NCI-H345 (cell line): ENCODE measurements at places on chromosomes 13 and 19.

- DNase-seq, result peak; percentile 41
These were observed 793.9 kb upstream of the PCDH20 start for GRCh38 chr13:62209529-62209928.

GRCh38 chr13:60347690-60348089, 49.3 kb upstream of the TDRD3 start:
- peak; percentile 15 for DNase-seq

GRCh38 chr19:44719262-44719701, 20.3 kb downstream of the CEACAM16 start:
- no peak for DNase-seq

DNA sequence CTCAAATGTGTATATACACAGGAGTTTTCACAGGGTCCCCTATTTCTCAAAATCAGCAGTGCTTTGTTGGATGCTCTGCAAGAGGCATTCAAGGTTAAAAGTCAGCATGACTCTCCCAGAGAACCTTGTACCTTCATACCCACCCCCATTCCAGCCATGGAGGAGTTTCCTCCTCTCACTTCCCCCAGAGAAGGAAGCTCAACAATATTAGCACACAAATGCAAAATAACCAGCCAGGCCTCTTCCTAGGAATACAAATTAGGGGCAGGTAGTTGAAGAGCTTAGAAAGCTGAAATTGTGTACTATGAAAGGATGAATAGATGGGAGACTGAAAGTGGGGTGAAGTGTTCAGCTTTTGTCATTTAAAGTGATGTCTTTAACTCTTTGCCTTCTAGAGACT, 43.8 kb downstream of the SPRY2 start:
- no peak for DNase-seq

DNA sequence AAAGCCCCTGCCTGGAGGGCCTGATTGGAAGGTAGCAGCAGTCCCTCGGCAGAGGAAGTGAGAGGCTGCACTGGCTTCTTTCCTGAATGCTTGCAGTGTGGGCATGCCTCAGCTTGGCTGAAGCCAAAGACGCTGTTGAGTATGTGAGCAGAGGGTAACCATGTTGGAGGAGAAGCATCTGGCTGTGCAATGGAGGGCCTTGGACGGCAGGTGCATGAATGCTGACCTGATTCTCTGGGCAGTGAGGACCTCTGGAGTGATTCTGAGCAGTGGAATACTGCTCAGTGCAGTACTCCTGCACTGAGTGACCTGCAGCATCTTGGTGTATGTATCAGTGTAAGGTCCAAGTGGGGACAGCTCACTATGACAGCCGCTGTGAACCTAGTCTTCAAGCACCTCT, 46.9 kb downstream of the SOX1 start:
- DNase-seq, result no peak

DNA sequence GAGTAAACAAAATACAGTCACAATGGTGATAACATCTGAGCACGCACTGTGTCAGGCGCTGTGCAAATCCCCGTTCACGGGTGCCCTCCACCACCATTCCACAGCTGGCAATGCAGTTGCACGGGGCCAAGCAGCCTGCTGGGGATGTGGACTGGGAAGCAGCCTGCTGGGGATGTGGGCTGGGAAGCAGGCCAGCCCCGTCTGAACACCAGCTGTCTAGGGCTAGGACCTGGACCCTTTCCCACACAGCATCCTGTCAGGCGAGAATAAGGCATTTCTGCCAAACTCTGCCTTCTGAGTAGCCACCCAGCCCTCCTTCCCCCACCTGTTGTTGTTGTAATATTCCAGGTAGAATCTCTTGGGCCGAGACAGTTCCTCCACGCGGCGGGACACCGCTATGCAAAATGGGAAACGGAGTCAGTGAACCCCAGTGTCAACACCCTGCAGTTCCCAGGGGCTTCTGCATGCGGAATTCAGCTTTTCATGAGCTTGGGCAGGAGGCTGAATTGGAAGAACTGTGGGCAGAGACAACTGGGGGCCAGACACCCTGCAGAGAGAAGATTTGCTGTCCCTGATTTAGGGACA, 27.8 kb upstream of the MIER2 start:
- no peak for DNase-seq

- no peak for DNase-seq
These were observed 52.5 kb downstream of the FOXO1 start for GRCh38 chr13:40613914-40614313.

- DNase-seq, result no peak
These were observed 170.3 kb upstream of the ARGLU1 start for GRCh38 chr13:106738186-106738678.

GRCh38 chr13:29847501-29847983, 2.9 kb downstream of the UBL3 start:
- peak; percentile 22 for DNase-seq

DNA sequence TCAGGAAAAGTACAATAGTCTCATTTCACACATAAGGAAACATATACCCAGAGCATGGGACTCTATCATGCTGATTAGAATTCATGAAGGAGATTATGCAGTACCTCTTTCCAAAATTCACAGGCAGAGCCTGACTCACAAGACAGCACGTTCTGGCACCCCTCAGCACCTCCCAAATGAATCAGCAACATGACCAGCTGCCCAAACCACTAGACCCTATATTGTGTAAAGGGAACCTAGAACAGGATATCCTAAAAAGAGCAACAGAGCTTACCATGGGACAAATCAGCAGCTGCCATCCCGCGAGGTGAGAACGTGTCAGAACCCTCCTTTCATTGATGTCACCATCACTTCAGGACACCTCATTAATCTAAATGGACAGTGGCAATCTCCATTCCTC, 2.5 kb downstream of the ZNF426 start:
- DNase-seq, result no peak

DNA sequence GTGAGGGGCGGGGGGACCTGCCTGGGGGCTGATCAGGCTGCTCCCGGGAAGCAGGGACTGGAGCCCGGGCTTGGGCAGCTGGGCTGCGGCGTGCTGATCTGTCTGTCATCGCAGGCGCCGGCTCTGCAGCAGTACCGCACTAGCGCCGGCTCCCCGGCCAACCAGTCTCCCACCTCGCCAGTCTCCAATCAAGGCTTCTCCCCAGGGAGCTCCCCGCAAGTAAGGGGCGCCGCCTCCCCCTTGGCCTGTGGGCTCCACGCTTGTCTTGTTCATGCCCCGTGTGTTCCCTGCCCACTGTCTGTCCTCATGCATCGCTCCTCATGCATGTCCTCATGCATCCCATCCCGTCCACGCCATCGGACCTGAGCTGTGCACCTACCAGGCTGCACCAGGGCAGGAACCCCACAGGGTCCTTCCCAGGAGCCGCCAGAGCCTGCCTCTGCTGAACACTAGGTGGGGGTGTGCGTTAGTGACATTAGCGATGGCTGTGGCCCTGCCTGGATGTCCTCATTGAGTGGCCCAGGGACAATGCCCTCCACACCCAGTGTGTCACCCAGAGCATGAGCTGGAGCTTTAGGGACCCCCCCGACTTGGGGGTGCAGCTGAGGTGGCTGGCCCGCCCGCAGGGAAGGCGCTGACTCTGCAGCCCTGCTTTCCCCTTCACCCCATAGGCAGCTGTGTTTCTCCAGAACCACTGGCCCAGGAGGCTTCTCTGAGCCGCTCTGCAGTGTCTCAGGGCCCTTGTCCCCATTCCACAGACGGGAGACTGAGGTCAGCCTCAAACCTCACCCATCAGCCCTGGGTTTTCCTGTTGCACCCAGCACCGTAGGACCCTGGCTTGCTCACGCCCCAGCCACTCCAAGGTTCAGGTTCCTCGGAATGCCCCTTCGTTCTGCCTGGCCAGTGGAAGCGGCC, 19.5 kb downstream of the COMP start:
- DNase-seq, result no peak

DNA sequence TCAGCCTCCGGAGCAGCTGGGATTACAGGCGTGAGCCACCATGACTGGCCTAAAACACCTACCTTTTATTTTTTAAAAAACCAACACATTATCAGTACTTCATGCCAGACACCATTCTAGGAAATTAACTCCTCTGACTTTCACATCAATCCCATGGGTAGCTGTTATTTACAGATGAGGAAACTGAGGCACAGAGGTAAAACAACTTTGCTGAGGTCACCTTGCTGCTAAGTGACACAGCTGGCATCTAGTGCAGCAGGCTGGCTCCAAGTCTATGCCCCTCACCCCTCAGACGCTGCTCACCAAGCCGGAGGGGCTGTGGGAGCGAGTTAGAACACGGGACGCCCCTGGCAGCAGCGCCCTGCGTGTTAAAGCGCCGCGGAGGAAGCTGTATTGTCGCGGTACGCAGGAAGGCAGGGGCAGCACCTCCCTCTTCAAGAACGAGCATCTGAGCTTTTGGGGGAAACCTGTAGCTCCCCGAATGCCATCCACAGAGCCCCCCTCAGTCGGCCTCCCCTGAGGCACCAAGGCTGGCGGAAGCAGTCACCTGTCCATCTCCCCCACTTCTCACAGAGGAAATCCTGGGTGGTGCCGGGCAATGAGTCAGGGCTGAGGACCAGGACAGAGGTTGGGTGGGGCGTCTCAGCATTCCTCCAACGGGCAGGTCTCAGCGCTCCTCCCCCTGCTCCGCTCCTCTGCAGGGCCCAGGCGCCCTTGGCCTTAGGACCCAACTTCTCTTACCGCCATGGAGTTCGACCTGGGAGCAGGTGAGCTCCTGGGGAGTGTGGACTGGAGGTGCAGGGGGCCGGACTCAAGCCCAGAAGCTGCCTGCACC, at the start of gene C19orf33:
Gene C19orf33, plus strand, starts transcription at position 735 of the 835 bp plus-strand sequence. Its CDS starts 11 bp downstream, at position 746.
- no peak for DNase-seq

DNA sequence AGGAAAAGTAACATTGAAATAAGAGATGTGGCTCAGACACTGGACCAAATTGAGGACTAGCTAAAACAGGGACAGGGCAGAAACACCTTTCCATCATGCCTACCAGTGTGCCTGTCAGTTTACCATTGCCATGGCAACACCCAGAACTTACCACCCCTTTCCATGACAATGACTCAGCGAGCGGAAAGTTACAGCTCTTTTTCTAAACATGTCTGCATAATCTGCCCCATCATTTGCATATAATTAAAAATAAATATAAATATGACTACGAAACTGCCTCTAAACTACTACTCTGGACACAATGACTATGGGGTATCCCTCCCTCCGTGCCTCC, 96.0 kb downstream of the UBL3 start:
- no peak for DNase-seq

GRCh38 chr13:100657881-100658315, 16.7 kb downstream of the TMTC4 start:
- no peak for DNase-seq

DNA sequence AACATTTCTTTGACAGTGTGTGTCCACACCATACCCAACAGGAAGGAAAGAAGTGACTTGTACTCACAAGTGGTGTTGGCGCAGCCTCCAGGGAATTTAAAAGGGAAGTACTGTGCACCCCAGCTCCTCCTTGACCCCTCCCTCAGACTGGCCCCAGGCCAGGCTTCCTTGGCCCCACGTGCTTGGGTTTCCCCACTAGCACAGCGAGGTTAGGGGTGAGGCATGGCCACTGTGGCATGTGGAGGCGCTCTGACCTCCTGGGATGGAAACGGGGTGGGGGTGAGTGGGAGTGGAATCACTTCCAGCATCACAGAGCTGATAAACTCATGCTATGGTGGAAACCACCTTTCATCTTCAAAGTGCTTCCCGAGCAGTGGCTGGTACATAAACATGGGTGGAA, 168.6 kb downstream of the ZNF536 start:
- DNase-seq, result no peak

GRCh38 chr13:55013051-55013450, 1984.4 kb downstream of the OLFM4 start:
- DNase-seq, result no peak

GRCh38 chr19:11014403-11014911, 53.6 kb downstream of the SMARCA4 start:
- no peak for DNase-seq

GRCh38 chr13:33017323-33017929, 1.2 kb downstream of the KL start:
- no peak for DNase-seq
